Calu3 (cell line): ENCODE measurements at places on chromosomes 7 and 10. TPM values are rescaled to one million over a fixed set of nuclear protein-coding genes. Genes with fewer than 3 reads are reported as not detected.
A peak's percentile ranks its signal among the peaks of the same experiment; 100 is the strongest.

DNA sequence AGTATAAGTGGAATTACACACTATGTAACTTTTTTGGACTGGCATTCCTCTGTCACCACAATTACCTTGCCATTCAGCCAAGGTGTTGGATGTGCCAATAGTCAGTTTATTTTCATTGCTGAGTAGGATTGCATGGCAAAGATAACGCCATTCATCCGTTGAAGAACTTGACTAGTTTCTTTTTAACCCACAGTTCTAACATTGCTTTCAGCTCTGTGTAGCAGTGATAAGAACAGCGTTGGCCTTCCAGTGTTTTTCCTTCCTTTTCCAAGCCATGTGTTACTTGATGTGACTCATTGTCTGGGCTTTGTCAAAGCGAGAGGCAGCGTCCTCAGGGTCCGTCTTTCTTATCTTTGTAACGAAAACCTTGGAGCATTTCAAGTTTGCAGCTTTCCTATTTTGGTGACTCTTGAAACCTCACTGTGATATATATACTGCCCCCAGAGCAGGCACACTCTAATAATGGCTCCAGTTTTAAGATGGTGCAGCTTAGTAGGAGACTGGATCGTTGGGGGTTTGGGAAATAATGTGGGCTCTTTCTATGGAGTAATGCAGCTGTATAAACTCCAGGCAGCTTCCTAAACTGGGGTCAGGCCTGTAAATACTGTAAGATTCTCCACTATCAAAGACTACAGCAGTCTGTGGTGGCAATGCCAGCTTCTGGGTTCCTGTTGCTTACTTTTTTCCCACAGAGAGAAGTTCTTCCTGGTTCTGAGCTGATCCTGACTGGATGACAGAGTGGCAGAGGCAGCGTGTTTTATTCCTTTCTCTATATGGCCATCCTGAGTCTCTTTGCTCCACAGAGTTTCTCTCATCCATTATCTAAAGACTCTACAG is 41.7 kb downstream of the AKR1E2 start:
- H3K36me3 ChIP-seq = no peaks in the 10 kb centered on the region
- H3K27ac ChIP-seq = no peak overlapping the region
- H3K4me3 ChIP-seq = no peak overlapping the region
- H3K4me1 ChIP-seq = peaks cover 7% of the 10 kb centered on the region
- no peaks in the 10 kb centered on the region for H3K27me3 ChIP-seq

DNA sequence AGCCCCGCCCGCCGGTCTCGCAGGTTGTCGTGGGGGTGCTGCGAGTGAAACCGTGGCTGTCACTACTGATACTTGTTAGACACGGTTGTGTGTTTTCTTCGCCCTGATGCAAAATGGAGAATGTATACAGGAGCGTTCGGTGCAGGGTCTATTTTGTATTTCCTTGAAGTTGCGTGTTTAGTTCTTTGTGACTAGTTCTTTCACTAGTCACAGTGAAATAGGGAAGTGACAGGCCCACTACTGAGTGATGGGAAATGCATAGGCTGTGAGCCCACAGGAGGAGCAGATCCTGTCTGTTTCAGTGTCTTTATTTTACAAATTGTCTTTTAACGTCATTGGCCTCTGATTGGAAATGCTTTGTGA is 675 bp downstream of the ABRAXAS2 start:
- no peaks in the 10 kb centered on the region for H3K4me1 ChIP-seq
- H3K4me3 ChIP-seq = peak overlapping the region; percentile 88
- H3K36me3 ChIP-seq = peaks cover 7% of the 10 kb centered on the region
- DNase-seq = no peak

- H3K27ac ChIP-seq = no peak overlapping the region
- no peaks in the 10 kb centered on the region for H3K4me1 ChIP-seq
- peaks cover 22% of the 10 kb centered on the region for H3K27me3 ChIP-seq
- no peak for DNase-seq
Measured at GRCh38 chr7:121279822-121280221, 49.0 kb upstream of the WNT16 start.

DNA sequence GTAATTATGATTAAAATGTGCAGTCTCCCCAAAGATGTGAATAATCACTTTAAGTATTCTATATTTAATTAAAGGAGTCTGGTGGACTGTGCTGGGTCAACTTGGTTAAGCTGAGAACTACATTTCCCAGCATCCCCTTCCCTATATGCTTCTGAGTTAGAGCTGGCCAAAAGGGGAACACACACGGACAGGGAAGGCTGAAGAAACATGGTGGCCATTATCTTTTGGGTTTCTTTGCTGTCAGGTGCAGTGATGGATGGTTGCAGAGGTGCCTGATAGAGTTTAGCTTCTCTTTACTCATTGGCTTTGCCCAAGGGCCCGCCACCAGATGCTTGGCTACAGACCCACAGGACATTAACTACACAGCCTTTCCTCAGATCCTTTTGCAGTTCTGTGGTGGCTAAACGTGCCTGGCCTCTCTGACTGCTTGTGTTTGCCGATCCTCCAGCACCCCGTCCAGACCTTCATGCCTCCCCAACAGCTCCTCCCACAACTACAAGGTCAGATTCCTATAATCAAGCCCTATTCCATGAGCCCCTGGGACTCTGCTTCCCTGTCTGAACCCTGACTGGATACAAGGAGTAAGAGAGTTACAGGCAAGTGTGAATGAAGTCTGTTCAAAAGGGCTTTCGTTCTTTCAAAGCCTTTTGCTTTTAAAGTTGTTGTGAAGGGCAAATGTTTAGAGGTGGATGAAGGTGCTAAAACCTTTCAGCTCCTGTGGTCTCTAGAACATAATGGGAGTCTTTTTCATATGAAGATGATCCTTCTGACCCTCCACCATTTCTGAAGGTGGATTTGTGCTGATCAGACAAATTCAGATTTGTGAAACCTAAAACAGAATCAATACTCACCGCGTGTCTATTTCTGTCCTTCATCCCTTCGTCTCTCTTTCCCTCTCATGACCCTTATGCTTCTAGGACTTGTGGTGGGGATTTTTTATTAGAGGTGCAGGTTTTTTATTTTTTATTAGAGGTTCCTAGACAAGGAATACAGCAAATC is 21.5 kb downstream of the BUB3 start:
- H3K27ac ChIP-seq = no peak overlapping the region
- H3K4me1 ChIP-seq = no peaks in the 10 kb centered on the region
- no peaks in the 10 kb centered on the region for H3K27me3 ChIP-seq
- peaks cover 6% of the 10 kb centered on the region for H3K36me3 ChIP-seq
- H3K4me3 ChIP-seq = no peak overlapping the region
- DNase-seq = no peak

- peak overlapping the region; percentile 52 for H3K27ac ChIP-seq
- H3K4me1 ChIP-seq = peaks cover 10% of the 10 kb centered on the region
- no peak for DNase-seq
- H3K27me3 ChIP-seq = no peaks in the 10 kb centered on the region
Measured at GRCh38 chr7:116829041-116829440, 33.3 kb upstream of the CAPZA2 start.

GRCh38 chr7:26385240-26385639 is 93.6 kb downstream of the SNX10 start:
- H3K4me1 ChIP-seq = no peaks in the 10 kb centered on the region
- H3K27ac ChIP-seq = no peak overlapping the region
- DNase-seq = no peak

- H3K4me3 ChIP-seq = no peak overlapping the region
- no peak overlapping the region for H3K27ac ChIP-seq
- no peaks in the 10 kb centered on the region for H3K36me3 ChIP-seq
- DNase-seq = no peak
- H3K4me1 ChIP-seq = no peaks in the 10 kb centered on the region
Measured at GRCh38 chr7:68833422-68833821, 764.9 kb upstream of the AUTS2 start.

- peaks cover 51% of the 10 kb centered on the region for H3K4me1 ChIP-seq
- peak overlapping the region; percentile 43 for H3K27ac ChIP-seq
- no peak overlapping the region for H3K4me3 ChIP-seq
- peak; percentile 76 for DNase-seq
Measured at GRCh38 chr7:130356121-130356875, 11.7 kb downstream of the CPA5 start.

DNA sequence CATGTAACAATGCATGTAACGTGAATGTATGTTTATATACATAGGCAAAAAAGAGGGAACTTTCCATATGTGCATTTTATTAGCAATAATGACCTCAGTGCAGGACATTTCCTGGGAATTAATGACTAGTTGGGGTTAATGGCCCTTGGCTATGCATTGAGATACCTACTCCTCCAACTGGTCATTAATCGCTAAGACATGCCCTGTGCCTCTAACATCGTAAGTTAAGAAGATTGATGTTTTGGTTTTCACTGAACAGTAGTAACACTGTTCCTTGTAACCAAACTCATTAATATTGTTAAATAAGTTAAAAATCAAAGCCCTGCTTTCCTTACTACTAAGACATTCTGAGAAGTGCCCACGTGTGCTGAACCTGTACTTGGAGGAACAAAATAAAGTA is 61.7 kb downstream of the SEMA3D start:
- no peak overlapping the region for H3K27ac ChIP-seq
- DNase-seq = no peak
- no peaks in the 10 kb centered on the region for H3K27me3 ChIP-seq
- H3K4me1 ChIP-seq = no peaks in the 10 kb centered on the region
- no peak overlapping the region for H3K4me3 ChIP-seq
- H3K36me3 ChIP-seq = no peaks in the 10 kb centered on the region

GRCh38 chr10:131925011-131925649 is 24.3 kb downstream of the PPP2R2D start:
- H3K27ac ChIP-seq = no peak overlapping the region
- H3K4me3 ChIP-seq = no peak overlapping the region
- H3K36me3 ChIP-seq = no peaks in the 10 kb centered on the region

- DNase-seq = no peak
- no peaks in the 10 kb centered on the region for H3K4me1 ChIP-seq
- peaks cover 14% of the 10 kb centered on the region for H3K27me3 ChIP-seq
- no peak overlapping the region for H3K4me3 ChIP-seq
- no peaks in the 10 kb centered on the region for H3K36me3 ChIP-seq
Measured at GRCh38 chr7:130383187-130383980, 3.1 kb downstream of the CPA1 start.

DNA sequence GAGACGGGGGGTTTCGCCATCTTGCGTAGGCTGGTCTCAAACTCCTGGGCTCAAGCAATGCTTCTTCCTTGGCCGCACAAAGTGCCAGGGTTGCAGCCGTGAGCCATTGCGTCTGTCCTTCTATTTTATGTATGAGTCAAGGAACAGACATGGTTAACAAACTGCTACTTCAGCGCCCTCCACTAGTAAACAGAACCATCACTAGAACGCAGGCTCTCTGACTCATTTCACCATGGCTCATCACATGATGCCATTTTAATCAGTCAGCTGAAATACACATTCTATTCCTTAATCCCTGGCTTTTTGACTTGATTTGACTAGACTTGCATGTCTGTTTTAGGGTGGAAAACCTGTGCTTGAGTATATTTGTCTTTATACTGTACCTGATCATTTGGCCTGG is 41.3 kb downstream of the CELF2 start:
- no peak overlapping the region for H3K4me3 ChIP-seq
- H3K36me3 ChIP-seq = no peaks in the 10 kb centered on the region
- H3K27ac ChIP-seq = no peak overlapping the region
- no peaks in the 10 kb centered on the region for H3K27me3 ChIP-seq
- DNase-seq = no peak

DNA sequence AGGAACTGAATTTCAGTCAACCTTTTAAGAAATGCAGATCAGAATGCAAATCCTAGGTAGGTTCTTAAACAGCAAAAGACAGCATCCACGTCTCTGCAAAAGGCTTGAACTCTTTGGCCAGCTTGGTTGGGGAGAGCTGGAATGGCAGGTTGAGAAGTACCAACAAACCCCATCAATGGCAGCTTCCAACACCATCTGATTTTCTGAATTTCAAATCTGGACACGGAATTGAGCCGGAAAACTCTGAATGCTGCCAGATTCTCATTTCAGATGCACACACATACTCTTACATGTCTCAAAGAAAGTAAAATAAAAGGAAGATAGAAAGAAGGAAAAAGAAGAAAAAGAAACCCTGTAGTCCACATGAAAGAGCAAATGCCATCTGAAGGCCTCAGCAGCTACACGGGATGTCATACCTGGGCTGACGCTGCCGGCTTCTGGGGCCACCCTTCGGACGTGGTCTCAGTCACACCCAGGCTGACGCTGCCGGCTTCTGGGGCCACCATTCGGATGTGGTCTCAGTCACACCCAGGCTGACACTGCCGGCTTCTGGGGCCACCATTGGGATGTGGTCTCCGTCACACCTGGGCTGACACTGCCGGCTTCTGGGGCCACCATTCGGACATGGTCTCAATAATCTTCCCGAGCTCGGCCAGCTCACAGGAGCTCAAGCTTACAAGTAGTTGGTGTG is 165.3 kb downstream of the PTPRN2 start:
- no peaks in the 10 kb centered on the region for H3K4me1 ChIP-seq
- no peak for DNase-seq
- no peak overlapping the region for H3K27ac ChIP-seq
- H3K4me3 ChIP-seq = no peak overlapping the region
- no peaks in the 10 kb centered on the region for H3K36me3 ChIP-seq

GRCh38 chr7:36589391-36589790 is 134.9 kb downstream of the AOAH start:
- DNase-seq = no peak
- H3K27me3 ChIP-seq = peaks cover 47% of the 10 kb centered on the region
- H3K27ac ChIP-seq = no peak overlapping the region
- H3K4me3 ChIP-seq = no peak overlapping the region

DNA sequence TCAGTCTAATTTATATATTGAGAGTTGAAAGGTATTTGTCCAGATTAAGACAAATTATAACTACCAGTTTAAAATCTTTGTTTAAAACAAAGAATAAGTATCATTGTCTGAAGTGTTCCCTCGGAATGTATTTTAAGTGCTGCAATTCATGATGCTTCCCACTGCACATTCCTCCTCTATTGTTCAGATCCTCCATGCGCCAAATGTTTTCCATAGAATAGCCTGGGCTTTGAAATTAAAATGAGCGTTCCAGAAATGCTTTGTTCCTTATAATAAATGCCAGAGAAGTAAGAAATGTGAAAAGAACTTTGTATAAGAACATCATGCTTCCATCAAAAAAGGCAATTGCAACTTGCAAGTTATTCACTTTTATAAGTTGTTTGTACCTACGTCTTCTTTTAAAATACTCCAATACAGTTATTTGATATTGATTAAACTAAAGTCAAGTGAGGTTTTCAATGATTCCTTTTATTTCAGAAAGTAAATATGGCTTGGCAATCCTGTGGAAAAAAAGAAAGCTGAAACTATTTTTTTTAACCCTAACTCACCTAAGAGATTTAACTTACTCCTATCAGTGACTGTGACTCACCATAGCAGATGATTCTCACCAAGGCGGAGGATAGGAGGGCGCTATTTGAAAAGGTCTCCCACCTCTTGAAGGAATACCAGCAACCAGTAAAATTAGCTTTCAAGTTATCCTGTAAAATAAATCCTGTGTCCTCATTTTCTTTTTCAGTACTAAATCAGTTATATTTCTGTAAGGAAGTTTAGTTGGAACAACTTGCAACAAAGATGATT is 85.8 kb downstream of the CTNNA3 start:
- H3K27ac ChIP-seq = no peak overlapping the region
- no peak overlapping the region for H3K4me3 ChIP-seq
- peaks cover 18% of the 10 kb centered on the region for H3K4me1 ChIP-seq
- no peak for DNase-seq
- H3K36me3 ChIP-seq = no peaks in the 10 kb centered on the region

The TOMM7 gene
- 272 and 290 TPM in 2 replicates for total RNA-seq

The NACAD gene
- 0.90 and 1.0 TPM in 2 replicates for total RNA-seq

The ABCF2 gene
- 43.0 and 49.7 TPM in 2 replicates for total RNA-seq

The LEP gene
- not detected in 2 replicates for total RNA-seq
